ENCODE measurements at places on chromosomes 4 and X.

DNA sequence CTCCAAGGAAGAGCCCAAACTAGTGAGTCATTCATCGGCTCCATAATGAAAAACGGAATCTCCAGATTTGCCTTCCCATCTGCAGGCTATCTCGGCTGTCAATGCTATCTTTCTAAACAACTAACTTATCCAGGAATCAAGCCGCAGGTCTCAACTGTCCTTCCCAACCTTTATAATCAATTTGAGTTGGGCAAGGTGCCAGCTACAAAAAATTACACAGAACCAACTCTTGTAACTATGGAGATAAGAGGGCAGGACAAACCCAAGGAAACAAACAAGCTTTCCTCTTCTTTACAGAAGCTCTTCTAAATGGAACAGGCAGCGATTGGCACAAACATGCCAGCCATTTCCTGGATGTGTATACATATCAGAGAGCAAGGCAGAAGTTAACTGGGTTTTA lies 61.2 kb upstream of the RAI2 start:
- H3K27ac ChIP-seq, result no peak overlapping the region
- no peaks in the 10 kb centered on the region for H3K36me3 ChIP-seq
- no peaks in the 10 kb centered on the region for H3K4me1 ChIP-seq
- H3K27me3 ChIP-seq, result no peaks in the 10 kb centered on the region
- DNase-seq, result no peak
- no peak overlapping the region for H3K4me3 ChIP-seq

GRCh38 chr4:7618361-7618760 lies 183.6 kb upstream of the PSAPL1 start:
- H3K27me3 ChIP-seq, result no peaks in the 10 kb centered on the region
- no peaks in the 10 kb centered on the region for H3K4me1 ChIP-seq
- H3K36me3 ChIP-seq, result no peaks in the 10 kb centered on the region

DNA sequence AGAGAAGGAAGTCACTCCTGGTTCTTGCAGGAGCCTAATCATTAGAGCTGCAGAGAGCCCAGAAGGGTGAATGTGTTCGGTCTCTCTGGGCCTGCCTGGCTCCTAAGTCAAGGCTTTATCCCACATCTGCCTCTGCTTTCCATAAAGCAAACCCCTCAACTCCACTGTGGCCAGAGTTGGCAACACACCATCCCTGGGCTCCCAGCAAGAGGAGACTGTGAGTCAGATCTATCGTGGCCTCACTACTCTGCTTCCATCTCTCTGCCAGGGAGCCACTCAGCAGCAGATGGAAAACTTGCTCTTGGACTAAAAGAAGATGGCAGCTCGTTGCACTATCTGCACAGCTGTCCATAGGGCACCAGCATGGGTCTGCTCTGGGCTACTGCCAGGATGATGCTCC lies 348.2 kb downstream of the FBXW7 start:
- no peaks in the 10 kb centered on the region for H3K27me3 ChIP-seq
- H3K27ac ChIP-seq, result no peak overlapping the region
- H3K36me3 ChIP-seq, result no peaks in the 10 kb centered on the region

DNA sequence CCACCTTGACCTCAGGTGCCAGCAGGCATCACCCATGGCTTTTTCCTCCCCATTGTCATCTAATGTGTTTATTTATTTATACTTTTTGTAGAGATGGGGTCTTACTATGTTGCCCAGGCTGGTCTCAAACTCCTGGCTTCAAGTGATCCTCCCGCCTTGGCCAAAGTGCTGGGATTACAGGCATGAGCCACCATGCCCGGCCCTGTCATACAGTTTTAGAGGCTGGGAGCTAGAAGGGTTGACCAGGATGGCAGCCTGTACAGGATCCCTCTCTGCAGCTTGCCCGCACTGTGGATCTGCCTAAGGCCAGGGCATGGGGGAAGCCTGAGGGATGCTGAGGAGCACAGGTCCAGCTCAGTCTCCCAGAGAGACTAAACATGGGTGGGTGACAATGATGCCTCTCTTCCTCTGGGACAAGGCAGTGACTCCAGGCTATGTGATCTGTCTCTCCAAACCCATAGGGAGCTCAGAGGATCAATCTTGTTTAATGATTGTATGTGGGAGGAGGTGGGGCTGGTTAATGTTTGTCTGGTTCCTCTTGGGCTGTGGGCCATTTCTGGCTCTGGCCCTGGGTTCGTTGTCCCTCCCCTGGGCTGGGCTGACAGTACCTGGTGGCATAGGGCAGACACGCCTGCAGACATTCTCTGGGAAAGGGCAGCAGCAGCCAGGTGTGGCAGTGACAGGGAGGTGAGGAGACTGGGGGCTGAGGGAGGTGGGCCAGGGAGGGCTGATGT lies 8.3 kb upstream of the GJB1 start:
- no peaks in the 10 kb centered on the region for H3K4me1 ChIP-seq
- no peak overlapping the region for H3K4me3 ChIP-seq
- H3K27me3 ChIP-seq, result no peaks in the 10 kb centered on the region
- no peak for DNase-seq
- H3K27ac ChIP-seq, result no peak overlapping the region
- peaks cover 2% of the 10 kb centered on the region for H3K36me3 ChIP-seq

GRCh38 chr4:1592068-1592708 lies 91.9 kb downstream of the FAM53A start:
- no peak overlapping the region for H3K4me3 ChIP-seq
- no peaks in the 10 kb centered on the region for H3K4me1 ChIP-seq
- H3K27me3 ChIP-seq, result no peaks in the 10 kb centered on the region
- H3K36me3 ChIP-seq, result peaks cover 4% of the 10 kb centered on the region

- DNase-seq, result no peak
- no peak overlapping the region for H3K4me3 ChIP-seq
- H3K27me3 ChIP-seq, result no peaks in the 10 kb centered on the region
- no peak overlapping the region for H3K27ac ChIP-seq
- H3K4me1 ChIP-seq, result no peaks in the 10 kb centered on the region
Measured at GRCh38 chr4:10623241-10623640, 61.3 kb downstream of the CLNK start.

DNA sequence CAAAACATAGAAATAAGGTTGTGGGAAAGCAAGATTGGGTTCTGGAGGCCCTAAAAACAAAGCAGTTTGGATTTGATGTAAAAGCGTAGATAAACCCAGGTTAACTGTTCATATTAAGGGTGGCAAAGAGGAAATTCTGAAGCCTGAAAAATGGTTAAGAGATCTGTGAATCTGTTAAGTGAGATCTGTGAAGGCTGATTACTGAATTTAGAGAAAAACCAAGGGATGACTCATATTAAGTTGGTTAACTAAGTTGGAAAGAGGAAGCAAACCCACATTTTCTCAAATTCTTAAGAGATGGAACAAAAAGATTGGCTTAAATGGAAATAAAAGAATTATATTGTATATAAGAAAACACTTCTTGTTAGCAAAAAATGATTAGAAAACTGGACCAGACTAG lies 22.8 kb downstream of the GPAT3 start:
- H3K4me1 ChIP-seq, result no peaks in the 10 kb centered on the region
- no peak overlapping the region for H3K27ac ChIP-seq
- no peaks in the 10 kb centered on the region for H3K36me3 ChIP-seq
- H3K4me3 ChIP-seq, result no peak overlapping the region
- no peak for DNase-seq

DNA sequence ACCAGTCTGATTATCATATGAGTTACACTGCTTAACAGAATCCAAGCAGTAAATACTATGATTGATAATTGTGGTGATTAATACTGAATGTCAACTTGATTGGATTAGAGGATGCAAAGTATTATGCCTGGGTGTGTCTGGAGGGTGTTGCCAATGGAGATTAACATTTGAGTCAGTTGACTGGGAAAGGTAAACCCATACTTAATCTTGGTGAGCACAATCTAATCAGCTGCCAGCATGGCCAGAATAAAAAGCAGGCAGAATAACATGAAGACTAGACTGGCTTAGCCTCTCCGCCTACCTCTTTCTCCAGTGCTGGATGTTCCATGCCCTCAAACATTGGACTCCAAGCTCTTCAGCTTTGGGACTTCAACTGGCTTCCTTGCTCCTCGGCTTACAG lies 961.3 kb downstream of the ADGRL3 start:
- H3K27me3 ChIP-seq, result no peaks in the 10 kb centered on the region
- H3K4me3 ChIP-seq, result no peak overlapping the region
- H3K27ac ChIP-seq, result no peak overlapping the region
- DNase-seq, result no peak
- H3K4me1 ChIP-seq, result no peaks in the 10 kb centered on the region

DNA sequence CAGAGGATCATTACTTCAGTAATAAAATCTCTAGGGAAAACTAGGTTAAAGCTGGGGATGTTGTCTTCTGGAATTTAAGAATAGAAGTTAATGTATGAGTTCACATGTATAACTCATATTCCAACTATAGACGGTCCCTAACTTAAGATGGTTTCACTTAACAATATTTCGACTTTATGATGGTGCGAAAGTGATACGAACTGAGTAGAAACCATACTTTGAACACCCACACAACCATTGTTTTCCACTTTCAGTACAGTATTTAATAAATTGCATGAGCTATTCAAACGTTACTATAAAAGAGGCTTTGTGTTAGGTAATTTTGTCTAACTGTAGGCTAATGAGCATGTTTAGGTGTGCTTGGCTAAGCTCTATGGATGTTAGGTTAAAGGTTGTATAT lies 38.7 kb downstream of the CCSER1 start:
- no peaks in the 10 kb centered on the region for H3K4me1 ChIP-seq
- H3K4me3 ChIP-seq, result no peak overlapping the region
- DNase-seq, result no peak
- no peak overlapping the region for H3K27ac ChIP-seq

DNA sequence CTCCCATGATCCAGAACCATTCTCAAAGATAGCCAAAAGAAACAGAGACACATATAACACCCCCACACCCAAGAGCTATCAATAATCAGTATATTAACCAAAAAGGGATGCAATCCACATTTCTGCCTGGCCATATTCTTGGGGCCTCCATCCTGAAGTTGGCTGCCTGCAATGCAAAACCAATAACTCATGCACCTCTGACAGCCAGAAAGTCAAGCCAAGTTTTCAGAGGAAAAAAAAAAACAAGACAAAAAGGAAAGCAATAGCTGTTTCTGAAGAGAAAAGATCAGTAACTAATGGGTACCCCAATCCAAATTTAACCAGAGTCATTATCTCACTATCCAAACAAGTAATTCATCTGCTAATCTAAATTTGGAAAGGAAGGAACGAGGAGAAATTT lies 7.3 kb upstream of the PRDM5 start:
- no peak for DNase-seq
- no peaks in the 10 kb centered on the region for H3K4me1 ChIP-seq
- H3K4me3 ChIP-seq, result no peak overlapping the region
- H3K27me3 ChIP-seq, result no peaks in the 10 kb centered on the region
- peaks cover 4% of the 10 kb centered on the region for H3K36me3 ChIP-seq

DNA sequence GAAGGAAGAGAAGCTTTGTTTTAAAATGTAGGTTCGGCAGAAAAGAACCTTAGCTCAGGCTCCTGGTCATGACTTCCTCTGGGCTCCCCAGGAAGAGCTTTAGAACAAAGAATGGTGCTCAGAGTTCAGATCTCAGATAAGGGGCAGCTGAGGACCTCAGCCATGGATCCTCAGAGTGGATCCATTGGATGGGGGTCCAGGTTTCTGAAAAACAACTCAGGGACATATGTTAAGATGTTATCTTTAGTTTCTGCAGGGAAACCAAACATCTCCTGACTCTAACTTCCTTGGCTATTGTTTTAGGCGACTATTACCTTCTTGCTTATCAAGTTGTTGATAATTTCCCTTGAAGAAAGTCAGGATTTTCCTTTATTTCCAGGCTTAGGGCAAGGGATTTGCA lies 5.4 kb downstream of the EVC start:
- no peak overlapping the region for H3K4me3 ChIP-seq
- H3K27ac ChIP-seq, result no peak overlapping the region
- H3K4me1 ChIP-seq, result no peaks in the 10 kb centered on the region

All from H9 (cell line).